ENCODE measurements at places on chromosomes 13 and 19.

DNA sequence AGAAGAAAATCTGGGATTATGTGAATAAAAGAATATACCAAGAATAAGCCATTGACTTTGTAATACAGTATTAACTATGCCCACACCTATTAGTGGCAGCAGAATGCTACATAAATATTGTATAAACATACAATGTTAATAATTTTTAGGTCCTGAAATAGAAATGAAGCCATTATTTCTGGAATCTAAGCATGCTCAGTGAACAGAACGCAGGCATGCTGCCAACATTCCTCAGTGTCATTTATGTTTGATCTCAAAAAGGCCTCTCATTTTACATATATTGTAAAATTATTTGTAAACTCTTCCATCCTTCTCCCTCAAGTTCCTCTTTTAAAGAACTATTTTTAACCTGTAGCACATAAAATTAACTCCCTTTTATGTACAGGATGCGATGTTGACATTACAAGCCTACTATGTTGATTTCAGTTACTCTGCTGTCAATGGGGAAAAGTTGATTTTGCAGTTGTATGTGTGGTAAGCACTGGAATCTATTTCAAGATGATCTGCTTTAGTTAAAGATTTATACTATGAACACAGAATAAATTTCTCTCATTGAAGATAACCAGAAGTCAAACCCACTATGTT is 118.8 kb downstream of the VWA8 start:
- DNase-seq: no peak

DNA sequence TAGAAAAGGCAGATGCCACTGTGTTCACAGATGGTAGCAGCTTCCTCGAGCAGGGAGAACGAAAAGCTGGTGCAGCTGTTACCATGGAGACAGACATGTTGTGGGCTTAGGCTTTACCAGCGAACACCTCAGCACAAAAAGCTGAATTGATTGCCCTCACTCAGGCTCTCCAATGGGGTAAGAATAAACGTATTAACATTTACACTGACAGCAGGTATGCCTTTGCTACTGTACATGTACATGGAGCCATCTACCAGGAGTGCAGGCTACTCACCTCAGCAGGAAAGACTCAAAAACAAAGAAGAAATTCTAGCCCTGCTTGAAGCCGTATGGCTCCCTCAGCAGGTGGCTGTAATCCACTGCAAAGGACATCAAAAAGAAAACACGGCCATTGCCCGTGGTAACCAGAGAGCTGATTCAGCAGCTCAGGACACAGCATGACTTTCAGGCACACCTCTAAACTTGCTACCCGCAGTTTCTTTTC is 197.7 kb downstream of the ZNF737 start:
- DNase-seq: no peak

GRCh38 chr13:78437781-78438180 is 165.6 kb downstream of the POU4F1 start:
- DNase-seq: no peak

DNA sequence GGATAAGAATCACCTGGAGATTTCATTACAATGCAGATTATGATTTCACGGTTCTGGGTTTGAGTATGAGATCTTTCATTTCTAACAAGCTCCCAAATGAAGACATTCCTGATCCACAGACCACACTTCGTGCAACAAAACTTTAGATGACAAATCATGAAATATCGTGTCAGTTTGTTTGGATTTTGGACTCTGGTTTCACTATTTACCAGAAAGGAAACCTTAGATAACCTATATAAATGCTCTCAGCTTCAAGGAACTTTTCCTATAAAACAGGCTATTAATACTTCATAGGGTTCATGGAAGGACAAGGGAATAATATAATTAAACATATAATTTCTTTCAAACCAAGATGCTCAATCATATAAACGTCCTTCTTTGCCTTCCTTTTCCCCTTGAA is 930.5 kb upstream of the SLC10A2 start:
- no peak for DNase-seq

- no peak for DNase-seq
Observed at GRCh38 chr13:59519819-59520218, 643.9 kb downstream of the DIAPH3 start.

DNA sequence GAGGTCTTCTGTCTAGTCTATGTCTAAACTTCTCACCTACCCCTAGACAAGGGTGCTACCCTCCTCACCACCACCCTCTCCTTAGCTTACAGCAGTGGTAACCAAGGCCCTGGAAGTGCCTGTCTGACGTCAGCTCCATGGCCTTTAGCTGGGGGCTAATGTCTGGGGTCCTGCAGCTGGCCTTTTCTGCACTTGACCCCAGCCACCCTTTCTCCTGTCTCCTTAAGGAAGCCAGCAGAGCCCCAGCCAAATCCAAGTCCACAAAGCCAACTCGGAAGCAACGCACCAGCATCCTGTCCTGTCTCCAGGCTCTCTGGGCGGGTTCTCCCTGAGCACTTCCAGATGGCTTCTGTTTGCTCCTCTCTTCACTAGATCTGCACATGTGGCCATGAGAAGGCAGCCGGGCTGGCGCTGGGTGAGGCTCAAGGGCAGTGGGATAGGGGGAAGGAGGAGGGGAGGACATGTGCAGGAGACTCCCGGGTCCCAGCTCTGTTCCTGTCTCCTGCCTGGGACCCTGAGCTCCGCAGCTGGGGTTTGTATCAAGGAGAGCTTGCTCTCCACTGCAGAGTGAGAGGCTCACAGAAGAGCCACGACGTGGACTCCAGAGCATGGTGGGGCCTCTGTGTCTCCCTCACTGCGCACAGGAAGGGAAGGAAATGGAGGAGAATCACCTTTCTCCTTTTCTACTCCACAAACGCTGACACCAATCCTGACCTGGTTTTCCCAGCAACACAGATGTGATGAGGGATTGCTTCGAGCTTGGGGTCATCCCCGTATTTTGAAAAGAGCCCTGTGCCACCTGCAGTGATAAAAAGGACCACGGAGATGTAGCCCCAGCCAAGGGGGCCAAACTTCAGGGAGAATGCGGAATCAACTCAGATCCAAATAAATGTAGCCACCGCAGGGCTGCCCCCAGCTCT is 204.2 kb downstream of the USP12 start:
- DNase-seq: no peak

GRCh38 chr13:46951516-46951915 is 54.7 kb upstream of the HTR2A start:
- no peak for DNase-seq

- peak; percentile 22 for DNase-seq
Observed at GRCh38 chr19:30719189-30719998, 347.2 kb downstream of the ZNF536 start.

GRCh38 chr13:43529796-43530195 is 257.0 kb downstream of the ENOX1 start:
- DNase-seq: no peak

DNA sequence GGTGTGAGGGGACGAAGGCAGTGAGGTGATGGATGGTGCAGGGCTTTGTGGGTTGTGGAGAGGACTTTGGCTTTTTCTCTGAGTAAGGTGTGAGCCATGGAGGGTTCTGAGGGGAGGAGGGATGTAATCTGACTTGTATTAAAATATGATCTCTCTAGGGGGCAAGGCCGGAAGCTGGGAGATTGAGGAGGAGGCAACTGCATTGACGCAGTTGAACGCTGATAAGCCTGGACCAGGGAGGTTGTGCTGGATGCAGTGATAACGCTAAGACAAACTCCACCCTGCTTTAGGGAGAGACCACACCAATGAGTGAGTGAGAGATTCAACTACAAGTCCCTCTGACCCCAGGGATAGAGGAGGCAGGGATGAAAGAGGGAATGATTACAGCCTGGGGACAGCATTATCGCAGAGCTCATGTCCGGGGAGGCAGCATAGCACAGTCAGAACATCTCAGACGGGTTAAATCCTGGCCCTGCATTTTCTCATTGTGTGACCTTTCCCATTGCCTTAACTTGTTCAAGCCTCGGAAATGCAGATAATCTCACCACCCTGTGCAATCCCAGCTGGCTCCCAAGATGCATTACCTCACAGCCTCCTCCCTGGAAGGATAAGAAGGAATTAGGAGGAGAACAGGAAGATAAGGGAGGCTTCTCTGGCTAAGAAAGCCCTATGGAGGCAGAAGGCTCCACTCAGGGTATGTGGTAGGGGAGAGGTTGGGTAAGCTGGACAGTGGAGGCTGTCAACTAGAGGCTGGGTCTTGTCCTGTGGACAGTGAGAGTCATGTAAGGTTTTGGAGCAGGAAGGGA is 124.2 kb downstream of the CACNA1A start:
- no peak for DNase-seq

GRCh38 chr13:59658027-59658737 is 505.5 kb downstream of the DIAPH3 start:
- DNase-seq: no peak

- DNase-seq: no peak
Observed at GRCh38 chr13:83796364-83796763, 85.9 kb downstream of the SLITRK1 start.

DNA sequence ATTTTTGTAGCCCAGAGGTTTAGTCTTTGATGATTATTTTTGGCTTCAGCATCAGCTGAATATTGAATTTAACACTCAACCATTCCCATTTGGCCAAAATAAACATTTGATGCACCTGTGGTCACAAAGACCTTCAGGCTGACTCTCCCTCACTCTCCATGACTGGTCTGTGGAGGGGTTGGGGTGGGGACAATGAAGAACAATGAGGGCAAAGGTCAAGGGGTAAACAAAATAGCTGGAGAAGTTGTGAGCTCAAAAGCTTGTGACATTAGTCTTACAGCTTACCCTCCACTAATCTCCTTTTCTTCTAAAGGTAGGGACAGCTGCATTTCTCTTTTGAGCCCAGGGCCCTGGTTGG is 86.9 kb downstream of the SLC15A1 start:
- DNase-seq: no peak

DNA sequence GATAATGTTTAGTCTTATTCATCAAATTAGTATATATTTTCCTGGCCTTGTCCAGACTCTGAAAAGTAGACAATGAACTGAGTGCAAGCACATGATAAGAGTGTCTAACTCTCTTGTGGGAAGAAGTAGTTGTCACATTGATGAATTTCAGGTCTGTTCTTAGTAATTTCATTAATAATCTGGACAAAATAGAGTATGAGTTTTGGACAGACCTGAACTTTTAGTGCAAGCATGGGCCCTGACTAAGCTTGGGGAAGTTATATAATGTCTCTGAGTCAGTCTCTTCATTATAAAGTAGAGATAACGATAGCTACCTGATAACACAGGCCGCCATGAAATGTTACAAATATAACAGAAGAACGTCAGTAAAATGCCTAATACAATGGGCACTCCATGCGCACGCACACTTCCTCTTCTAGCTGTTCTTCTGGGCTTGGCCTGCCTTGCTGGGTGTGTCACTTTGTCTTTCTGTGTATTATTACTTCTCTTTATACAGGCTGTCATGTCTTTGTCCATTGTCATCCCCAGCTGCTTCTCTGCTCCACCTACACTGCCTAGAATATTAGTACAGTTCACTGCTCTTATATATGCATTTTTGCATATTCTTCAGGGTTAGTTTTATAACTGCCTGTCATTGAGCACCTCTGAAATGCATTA is 129.1 kb upstream of the HTR2A start:
- DNase-seq: no peak

- peak; percentile 5 for DNase-seq
Observed at GRCh38 chr19:53463263-53463662, 4.3 kb upstream of the ZNF813 start.

GRCh38 chr13:27334774-27335435 is 64.3 kb downstream of the RASL11A start:
- DNase-seq: no peak

DNA sequence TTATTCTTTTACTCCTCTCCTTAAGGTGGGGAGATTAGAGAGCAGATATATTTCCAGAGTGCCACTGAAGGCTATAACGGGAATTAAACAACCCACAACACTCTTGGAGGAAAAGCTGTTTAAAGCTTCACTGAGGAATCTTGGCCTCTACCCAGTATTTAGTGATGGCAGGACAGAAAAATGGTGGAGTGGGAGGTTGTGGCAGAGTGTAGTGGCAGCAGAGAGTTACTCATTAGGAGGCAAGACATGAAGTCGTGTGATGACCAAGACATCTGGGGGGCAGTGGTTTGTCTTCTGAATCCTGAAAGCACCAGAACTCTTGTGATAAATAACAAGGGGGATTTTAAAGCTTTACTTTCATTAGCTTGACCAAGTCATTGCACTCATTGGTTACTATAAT is 563.5 kb upstream of the SLITRK5 start:
- no peak for DNase-seq

- DNase-seq: no peak
Observed at GRCh38 chr19:35098413-35099049, 17.1 kb upstream of the FXYD3 start.

GRCh38 chr13:74986609-74987008 is 495.4 kb downstream of the TBC1D4 start:
- DNase-seq: no peak

GRCh38 chr13:103039183-103039582 is 27.0 kb downstream of the SLC10A2 start:
- DNase-seq: no peak

GRCh38 chr13:106656186-106656585 is 88.2 kb upstream of the ARGLU1 start:
- no peak for DNase-seq

GRCh38 chr13:109764470-109765291 is 21.7 kb downstream of the IRS2 start:
- peak; percentile 22 for DNase-seq

DNA sequence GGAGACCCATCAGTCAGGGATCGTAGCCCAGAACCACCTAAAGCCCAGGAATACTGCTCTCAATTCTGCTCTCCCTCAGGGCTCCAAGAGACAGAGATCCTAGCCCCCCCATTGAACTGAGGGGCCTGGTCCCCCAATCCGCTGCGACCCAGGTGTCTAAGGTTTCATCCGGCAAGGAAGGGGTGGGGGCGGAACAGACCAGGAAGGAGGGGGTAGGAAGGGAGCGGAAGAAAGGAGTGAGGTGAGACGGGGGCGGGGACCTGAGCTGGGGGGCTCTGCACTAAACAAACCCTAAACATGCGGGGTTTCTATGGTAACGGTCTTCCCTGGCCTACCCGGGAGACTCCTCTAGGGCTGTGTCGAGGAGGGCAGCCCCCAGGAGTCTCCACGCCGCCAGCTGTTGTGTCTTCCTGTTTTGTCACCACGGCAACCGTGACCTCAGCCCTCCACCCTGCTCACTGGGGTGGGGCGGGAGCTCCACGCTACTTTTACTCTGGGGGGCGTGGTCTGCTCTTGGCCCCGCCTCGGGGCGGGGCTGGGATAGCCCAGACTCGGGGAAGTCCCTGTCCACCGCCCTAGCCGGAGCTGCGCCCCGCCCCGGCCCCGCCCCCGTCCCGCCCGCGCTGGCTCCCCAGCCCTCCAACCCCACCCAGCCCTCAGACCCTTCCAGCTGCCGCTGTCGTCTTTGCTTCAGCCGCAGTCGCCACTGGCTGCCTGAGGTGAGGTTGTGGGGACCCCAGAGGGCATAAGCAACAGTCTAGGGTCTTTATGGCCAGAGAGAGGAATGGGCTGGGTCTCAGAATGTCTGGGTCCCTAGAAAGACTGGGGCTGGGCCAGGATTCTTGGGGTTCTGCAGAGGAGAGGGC is at the start of gene MYADM:
Gene MYADM (plus strand): TSS at position 659 of the 866 bp plus-strand sequence. CDS start 5,647 bp downstream, outside the sequence.
- DNase-seq: peak; percentile 98

- DNase-seq: no peak
Observed at GRCh38 chr19:4019578-4019977, 12.0 kb downstream of the PIAS4 start.

GRCh38 chr19:8307400-8307964 is 676 bp downstream of the CD320 start:
- no peak for DNase-seq

Measured in activated naive CD8-positive, alpha-beta T cell treated with anti-CD3 and anti-CD28 coated beads for 36 hours (primary cell).